ENCODE measurements at places on chromosomes 4 and X.

DNA sequence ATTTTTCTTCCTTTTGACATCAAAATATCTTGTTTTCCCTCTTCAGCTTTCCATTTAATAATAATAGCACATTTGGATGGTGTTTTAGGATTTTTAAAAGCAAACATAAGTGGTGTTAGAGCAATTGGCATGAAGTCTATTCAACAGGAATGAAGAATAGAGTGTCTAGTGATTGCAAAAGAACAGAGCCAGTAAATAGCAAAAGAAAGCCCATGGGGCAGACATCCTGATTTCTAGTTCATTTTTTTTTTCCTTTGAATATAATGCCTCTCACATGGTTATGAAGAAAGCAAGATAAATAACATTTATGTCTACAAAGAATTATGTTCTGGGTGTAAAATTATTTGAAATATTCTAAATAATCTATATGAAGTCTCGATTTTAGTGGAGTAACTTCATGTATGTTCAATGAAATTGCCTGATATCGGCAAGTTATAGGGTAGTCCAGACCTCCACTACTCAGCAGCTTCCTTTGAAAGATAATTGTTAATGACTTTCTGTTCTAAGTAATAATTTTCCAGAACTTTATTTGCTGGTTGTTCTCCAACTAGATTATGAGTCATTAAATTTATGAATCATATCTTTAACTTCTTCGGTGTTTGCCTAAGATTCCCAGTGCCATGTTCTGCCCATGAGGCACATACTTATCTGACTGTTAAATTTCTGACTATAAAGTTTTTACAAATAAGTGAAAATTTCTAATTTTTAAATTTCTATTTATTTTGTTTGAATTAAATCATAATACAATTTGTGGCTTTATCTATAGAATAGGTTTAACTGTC, 587.9 kb downstream of the TLL1 start:
- DNase-seq, result no peak

- no peak for DNase-seq
Observed at GRCh38 chr4:125951261-125951887, 636.6 kb downstream of the FAT4 start.

DNA sequence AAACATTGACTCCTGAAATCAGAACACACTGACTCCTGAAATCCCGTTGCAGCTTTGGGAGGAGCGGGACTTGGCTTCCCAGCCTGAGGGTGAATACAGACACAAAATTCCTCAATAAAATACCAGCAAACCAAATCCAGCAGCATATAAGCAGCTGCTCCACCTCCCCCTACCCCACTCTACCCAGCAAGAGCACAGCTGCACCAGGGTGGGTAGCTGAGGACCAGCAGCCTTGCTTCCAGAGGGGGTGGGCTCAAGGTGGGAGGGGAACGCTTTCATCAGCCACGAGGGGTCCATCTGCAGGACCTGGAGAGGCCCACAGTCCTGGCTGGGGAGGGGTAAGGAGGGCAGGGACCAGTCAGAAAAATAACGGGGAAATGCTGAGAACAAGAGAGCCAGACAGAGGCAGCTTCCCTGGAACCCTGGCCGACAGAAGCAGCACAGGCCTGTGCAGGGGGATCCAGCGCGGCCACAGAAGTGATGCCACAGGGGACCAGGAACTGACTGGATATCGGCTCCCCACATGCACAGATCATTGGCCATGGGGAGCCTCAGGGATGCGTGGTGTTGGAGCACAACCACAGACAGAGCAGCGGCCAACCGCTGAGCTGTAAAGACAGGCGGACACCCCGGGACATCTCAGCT, 49.8 kb downstream of the FGFRL1 start:
- no peak for DNase-seq

DNA sequence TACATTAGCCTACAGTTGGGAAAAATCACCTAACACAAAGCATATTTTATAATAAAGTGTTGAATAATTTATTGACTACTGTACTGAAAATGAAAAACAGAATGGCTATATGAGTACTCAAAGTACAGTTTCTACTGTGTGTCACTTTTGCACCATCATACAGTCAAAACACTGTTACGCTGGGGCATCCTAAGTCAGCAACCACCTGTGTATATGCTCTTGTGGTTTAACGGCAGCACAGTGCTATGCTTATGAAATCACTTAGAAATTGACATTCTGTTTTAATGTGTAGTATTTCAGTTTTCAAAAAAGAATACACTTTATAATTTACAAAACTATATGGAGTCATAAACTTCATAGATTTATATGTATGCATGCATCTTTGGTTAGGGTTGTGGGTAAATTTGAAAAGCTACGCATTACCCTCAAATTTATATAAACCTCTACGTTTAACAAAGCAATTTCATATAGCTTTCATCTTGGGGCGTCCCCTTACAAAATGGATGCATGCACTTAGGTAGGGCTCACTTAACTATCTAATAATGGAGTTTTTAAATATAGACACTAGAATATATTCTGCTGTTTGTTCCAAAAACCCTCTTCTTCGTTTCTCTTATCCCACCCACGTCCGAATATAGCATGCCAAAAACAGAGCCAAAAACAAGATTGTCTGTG, 690 bp upstream of the NEIL3 start:
- DNase-seq, result no peak
